ENCODE measurements at places on chromosomes 13 and 19.

DNA sequence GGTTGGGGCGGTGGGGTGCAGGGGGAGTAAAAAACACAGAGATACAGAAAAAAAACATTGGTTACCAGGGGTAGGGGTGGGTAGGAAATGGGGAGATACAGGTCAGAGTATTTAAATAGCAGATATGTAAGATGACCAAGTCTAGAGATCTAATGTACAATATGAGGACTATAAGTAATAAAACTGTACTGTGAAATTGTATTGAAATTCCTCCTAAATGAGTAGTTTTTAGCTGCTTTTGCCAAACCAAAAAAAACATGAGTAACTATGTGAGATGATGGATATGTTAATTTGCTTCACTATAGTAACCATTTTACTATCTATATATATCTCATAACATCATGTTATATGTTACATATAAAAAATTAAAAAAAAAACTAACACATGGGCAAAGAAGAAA lies 29.6 kb downstream of the VWA8 start:
- DNase-seq = no peak

DNA sequence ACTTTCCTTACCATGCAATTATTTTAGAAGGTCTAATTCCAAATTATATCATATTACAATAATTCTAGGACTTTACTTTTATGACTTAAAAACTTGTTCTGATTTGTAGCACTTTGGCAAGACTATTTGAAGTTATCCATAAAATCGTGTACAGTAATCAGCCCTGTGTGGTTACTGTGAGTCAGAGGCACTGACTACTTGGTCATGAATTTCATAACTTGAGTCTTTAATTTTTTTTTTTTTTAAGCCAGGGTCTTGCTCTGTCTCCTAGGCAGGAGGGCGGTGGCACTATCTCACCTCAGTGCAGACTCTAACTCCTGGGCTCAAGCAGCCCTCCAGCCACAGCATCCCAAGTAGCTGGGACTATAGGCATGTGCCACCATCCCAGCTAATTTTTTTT lies 1319.2 kb upstream of the SLC10A2 start:
- DNase-seq = no peak

DNA sequence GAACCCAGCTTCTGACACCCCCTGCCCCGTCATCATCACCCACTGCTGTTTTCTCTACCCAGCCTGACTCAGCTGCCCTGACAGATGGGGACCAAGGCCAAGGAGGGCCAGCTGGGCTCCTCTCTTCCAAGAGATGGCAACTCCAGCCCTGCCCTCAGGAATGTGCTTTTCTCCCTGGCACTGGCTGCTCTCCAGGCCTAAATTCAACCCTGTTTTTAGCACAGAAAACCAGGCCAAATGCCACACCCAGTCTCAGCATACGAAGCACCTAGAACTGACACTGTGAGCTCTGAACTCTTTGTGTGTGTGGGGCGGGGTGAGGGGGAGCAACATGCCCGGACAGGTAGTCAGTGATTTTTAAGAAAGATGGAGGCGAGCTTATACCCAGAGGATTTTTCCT lies 23.4 kb upstream of the IGFL1 start:
- no peak for DNase-seq

GRCh38 chr13:26025196-26025595 lies 26.6 kb downstream of the SHISA2 start:
- DNase-seq = no peak

GRCh38 chr19:20925481-20925880 lies 2.4 kb downstream of the ZNF85 start:
- DNase-seq = no peak

All from NCI-H446 (cell line).